ENCODE measurements at places on chromosomes 13 and 19.

GRCh38 chr19:45791744-45792469, 738 bp downstream of the DMWD start:
- DNase-seq = no peak

DNA sequence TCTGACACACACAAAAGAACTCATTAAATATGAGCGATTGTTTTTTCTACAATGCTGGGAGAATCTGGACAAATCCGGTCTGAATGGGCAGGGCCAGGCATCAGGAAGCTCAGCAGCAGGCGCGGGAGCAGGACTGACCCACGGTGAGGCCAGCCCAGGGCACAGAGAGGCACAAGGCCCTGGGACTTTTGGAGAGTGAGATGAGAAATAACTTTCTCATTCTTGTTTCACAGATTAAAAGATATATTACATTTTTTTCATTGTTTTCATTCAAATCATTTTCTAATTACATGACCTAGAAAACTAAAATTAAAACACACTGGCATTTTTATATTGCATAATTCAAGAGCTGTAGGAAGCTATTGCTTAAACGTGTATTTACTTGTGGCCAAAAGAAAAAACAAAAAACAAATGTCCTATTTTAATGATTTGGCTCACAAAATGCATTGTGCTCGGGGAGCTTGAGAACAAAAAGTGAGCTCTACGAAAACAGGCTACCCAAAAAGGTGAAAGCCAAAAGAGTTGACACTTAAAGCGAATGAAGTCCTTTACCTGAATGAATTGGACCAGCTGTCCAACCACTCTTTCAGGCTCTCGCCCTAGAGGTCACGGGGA, 133.1 kb downstream of the TNFRSF19 start:
- no peak for DNase-seq

DNA sequence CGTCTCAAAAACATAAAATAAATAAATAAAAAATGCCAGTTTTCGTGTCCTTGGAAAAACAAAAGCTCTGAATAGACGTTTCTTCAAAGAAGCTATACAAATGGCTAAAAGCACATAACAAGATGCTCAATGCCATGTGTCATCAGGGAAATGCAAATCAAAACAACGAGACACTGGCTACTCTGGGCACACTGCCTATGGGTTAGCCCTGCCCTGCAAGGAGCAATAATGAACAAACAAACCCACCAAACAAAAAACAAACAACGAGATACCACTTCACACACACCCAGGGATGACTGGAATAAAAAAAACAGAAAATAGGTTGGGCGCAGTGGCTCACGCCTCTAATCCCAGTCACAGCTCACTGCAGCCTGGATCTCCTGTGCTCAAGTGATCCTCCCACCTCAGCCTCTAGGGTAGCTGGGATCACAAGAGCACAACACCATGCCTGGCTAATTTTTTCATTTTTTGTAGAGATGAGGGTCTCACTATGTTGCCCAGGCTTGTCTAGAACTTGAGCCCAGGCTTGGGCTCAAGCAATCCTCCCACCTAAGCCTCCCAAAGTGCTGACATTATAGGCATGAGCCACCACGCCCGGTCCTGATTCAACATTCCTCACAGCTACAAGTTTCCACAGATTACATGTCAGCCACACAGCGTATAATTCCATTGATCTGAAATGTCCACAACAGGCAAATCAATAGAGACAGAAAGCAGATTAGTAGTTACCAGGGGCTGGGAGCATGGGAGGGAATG, 15.5 kb upstream of the ISYNA1 start:
- no peak for DNase-seq

- no peak for DNase-seq
These were observed at the start of gene DOCK6 for GRCh38 chr19:11261971-11262839. Gene DOCK6 (minus strand): TSS chr19:11262524. CDS start chr19:11262440, 84 bp downstream.

All from activated CD4-positive, alpha-beta T cell treated with anti-CD3 and anti-CD28 coated beads, Interleukin-2, amount 50 U/mL, for 24 hours (primary cell).